Esophagus squamous epithelium (tissue), 5 donors: ENCODE measurements at places on chromosomes 1 and 21.

DNA sequence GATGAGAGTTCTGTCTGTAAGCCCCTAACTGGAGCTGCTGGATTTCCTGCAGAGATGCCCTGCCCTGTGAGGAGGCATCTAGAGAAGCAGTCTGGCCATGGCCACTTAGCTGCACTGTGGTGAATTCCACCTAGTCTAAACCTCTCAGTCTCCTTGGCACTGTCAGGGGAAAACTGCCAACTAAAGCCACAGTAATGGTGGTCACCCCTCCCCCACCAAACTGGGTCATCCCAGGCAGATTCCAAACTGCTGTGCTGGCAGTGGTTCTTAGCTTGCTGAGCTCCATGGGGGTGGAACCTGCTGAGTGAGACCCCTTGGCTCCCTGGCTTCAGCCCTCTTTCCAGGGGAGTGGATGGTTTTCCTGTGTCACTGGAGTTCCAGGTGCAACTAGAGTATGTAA lies 740.6 kb downstream of the RWDD3 start:
- DNase-seq, result no peak

DNA sequence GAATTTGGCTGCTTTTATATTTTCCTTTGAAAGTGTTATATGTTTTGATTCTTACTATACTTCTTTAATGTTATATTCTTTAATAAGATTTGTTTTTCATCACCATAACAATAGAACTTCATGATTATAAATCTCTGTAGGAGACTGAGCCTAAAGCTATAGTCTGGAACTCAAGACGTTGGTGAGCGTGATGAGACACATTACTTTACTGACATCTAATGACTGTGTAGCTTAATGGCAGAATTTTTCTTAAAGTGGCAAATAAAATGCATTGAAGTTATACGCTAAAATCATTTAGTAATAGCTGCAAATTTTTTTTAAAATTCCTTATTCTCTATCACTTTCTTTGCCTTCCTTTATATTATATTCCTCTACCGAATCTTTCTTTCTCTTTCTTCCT lies 56.1 kb upstream of the HAO2 start:
- no peak for DNase-seq

- no peak for DNase-seq
These were observed 45.5 kb upstream of the RPL11 start for GRCh38 chr1:23646091-23646490.

DNA sequence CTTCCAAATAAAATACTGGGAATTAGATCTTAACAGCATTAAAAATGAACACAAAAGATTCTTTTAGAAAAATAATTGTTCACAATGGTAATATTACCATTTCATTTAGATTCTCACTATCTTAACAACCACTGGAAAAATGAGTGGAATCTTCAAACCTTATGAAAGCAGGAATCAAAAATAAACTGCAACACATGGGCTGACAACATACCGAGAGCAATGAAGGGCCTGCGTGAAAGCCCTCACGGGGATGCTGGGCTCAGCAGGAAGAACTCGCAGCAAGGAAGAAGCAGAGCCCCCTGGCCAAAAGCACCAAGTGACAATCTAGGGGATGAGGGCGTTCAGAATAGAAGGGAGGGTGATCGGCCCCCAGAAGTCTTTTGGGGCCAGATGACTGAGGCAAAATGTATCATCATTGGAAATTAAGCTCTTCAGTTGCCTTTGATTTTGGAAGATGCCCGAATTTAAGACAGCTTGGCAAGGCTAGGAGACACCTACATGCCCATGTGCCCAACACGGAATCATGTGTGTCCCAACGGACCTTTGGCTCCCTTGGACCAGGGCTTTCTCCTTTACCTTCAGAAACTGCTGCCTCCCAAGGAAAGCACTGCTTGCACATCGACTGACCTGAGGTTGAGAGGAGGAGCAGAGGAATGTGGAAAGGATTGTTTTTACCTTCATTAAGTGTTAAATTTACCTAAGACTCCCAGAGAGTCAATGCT lies 103.9 kb downstream of the TGFBR3 start:
- no peak for DNase-seq

DNA sequence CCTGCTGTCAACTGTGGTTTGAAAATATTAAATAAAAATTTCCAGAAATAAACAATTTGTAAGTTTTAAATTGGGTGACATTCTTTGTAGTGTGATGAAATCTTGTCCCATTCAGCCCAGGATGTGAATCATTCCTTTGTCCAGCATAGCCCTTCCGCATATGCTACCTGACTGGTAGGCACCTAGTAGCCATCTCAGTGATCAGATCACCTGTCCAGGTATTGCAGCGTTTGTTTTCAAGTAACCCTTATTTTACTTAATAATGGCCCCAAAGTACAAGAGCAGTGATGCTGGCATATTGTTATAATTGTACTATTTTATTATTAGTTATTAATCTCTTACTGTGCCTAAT lies 351.6 kb upstream of the B3GALT2 start:
- DNase-seq, result no peak

GRCh38 chr1:45765999-45766792 lies 15.7 kb upstream of the IPP start:
- DNase-seq, result no peak

GRCh38 chr1:94156096-94156625 lies 35.2 kb upstream of the ABCA4 start:
- no peak for DNase-seq

- no peak for DNase-seq
These were observed 37.0 kb downstream of the RERE start for GRCh38 chr1:8780405-8780804.

GRCh38 chr1:77889671-77890070 lies 1.2 kb downstream of the NEXN start:
- no peak for DNase-seq

- DNase-seq, result no peak
These were observed 17.1 kb downstream of the MTOR start for GRCh38 chr1:11245248-11245647.

GRCh38 chr1:161932668-161933067 lies 91.0 kb downstream of the OLFML2B start:
- no peak for DNase-seq

DNA sequence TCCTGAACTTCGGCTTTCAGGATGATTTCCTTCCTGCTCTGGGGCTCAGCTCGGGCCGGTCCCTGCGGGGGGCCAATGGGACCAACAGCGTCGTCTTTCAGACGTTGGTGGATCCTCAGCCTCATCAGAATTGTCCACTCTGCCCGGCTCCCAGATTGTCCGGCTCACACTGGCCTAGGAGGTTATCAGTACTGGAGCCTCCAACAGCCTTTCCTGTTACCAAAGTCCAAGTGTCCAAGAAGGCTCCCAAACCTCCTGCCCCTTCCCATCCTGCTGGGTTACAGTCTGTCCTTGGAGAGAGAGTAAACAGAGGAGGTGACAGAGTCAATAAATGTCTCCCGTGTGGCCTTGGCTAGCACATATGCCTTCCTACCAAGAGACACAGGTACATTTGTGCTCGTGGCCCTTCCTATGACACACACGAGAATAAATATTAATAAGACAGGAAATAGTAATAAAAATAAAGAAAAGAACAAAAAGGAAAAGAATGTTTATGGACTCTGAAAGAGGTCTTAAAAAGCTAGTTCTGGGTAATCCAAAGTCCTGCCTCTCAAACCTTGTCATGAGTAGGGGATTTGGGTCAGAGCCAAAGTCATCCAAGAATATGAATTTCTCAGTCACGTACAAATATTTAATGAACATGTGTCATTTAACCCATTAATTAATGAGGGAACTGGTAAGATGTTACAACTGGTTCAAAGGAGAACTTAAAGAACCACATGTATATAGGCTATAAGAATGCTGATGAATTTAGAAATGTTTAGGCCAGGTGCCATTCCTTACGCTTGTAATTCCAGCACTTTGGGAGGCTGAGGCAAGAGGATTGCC lies 80.8 kb upstream of the SLC2A1 start:
- no peak for DNase-seq
